Effector memory CD4-positive, alpha-beta T cell (primary cell): ENCODE measurements at places on chromosomes 7 and 10.

DNA sequence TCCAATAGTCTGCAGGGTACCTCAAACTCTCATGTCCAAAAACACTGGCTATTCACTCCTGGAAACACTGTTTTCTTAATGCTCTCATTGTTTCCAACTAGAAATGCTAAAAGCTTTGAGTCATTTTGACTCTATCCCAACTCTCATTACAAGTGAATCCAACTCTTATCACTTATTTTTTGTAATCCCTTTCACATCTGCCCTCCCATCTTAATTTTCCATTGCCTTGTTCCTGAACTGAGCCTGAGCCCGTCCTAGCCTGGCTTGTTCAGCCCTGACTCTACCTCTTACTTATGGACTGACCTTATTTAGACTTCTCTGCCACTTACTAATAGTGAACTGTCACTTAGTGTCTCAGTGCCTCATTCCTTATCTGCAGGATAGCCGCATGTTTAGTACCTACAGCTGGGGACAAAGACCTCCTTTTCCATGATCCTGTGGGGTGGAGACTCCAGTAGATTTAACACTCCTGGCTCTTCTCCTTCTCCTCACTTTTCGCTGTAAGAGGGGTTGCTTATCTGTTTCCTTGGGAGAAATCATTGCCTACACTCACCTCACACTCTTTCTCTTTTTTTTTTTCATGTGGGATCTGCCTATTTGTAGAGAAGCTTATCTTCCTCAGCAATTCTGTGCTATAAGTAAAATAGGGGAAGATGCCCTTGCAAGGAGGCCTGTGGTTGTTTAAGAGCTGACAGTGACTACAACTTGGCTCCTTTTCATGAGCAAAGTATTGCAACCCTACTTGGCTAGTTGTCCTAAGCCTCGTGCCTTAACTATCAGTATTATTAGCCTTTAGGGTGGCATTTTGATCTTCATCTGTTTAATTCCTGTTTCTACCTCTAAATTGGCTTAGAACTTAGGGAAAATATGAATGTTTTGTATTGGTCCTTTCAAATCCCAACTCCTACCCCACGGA lies 56.4 kb downstream of the SLC16A12 start:
- DNase-seq, result no peak

GRCh38 chr10:62106929-62107519 lies 161.6 kb downstream of the RTKN2 start:
- DNase-seq, result no peak

- no peak for DNase-seq
Measured at GRCh38 chr7:36393826-36394225, 4.2 kb downstream of the ANLN start.

GRCh38 chr7:93018716-93019115 lies 99.1 kb downstream of the SAMD9 start:
- DNase-seq, result no peak

DNA sequence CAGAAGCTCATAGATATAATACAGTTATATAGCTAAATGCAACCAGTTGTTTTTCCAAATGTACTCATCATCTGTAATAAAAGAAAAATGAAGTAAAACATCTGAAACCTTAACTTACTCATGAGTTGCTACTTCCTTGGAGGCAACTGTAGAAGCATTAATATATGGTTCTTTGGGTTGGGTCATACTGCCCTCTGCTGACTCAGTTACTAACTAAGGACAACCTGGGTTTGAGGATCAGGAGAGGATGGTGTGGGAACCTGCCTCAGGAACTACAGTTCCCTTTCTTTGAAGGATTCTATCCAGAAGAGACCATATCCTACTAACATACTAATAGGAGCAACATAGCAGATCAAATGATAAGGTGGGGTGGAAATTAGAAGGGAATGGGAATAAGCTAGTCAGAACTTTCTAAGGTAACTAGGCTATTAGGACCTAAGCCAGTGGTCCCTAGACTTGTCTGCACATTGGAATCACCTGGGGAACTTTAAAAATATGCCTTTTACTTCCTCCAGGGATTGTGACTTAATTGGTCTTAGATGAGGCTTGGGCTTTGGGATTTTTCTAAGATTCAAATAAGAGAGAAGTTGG lies 20.7 kb downstream of the COX15 start:
- DNase-seq, result no peak

DNA sequence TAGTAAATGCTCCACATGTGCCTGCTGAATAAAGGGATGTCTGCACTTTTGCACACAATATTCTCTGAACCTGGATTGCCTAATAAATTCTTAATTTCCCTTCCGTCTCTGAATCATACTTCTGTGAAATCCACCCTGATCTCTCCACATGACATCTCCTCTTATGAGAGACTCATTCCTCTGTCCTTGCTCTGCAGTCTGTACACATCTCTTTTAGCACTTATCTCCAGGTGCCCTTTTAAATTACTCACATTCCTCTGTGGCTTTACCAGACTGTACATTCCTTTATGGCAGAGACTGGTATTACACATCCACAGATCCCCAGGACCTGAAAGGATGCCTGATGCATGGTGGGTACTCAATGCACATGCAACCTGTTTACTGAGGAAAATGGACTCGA lies 527.6 kb downstream of the PHTF2 start:
- no peak for DNase-seq

- DNase-seq, result peak; percentile 61
Measured at GRCh38 chr10:133379152-133379800, at the start of gene PAOX. Gene PAOX, plus strand, starts transcription at chr10:133379262. Its CDS starts 55 bp downstream, at chr10:133379317.

DNA sequence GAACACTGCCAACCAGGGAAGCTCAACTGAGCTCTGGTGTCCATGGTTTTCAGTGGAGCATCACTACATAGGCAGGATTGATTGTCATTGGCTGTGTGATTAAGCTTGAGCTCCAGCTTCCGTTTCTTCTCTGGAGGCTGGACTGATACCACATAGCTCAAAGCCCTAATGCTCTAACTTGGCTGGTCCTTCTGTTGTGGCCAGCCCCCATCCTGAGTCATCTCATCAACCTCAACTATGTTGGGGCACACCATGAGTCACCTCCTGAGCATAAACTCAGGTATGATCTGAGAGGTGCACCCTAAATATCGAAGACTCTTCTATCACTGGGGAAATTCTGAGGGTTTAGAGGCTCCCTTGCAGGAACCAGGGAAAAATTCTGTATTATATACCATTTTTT lies 114.5 kb upstream of the INHBA start:
- no peak for DNase-seq

DNA sequence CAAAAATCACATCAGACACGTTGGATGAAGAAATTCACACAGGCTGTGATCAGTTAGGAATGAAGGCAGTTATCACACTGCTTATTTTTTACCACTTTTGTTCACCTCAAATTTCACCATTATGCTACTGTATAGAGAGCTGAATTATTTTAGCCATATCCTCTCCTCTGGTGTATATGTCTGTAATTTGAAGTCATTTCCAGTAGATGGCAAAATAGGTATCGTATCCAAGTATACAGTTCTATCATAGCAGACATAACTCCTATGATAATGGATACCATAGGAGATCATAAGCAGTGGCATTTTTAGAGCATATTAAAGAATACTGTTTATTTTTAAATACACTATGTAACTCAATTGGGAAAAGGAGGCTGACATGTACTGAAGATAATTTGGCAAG lies 909.7 kb downstream of the DNAJB9 start:
- no peak for DNase-seq

DNA sequence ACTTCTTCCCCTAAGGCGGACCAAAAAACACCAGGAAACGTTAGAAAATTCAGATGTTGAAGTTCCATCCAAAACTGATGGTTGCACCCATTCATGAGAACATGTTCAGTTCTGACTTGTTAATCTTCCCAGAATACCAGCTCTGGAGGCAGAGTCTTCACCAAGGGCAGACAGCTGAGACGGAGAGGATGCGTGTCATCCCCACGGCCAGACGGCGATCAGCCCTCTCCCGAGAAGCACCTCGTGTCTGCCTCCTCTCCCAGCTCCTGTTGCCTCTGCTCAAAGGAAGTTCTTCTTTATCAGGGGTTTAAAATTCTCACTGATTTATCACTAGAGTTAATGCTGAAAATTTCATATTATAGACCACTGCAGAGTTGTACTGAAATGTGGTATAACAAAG lies 269.7 kb downstream of the ZMYND11 start:
- DNase-seq, result no peak
